Upper lobe of left lung (tissue), 6 donors: ENCODE measurements at places on chromosomes 12 and 14. TPM values are rescaled to one million over a fixed set of nuclear protein-coding genes. Genes with fewer than 3 reads are reported as not detected.

DNA sequence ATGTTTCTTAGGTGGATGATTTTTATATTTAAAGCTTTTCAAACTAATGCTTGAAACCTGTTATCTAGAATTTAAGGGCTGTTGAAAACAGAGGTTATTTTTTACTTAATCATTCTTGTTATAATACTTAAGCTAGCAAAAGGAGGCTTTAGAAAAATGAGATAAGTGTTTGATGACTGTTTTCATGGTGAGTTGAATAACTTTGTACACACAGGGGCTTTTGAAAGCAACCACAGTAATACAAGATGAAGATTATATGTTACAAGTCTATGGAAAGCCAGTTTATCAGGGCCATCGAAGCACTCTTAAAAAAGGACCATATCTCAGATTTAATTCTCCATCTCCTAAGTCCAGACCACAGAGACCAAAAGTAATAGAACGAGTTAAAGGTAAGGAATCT, 33.3 kb downstream of the KIAA0586 start:
- no peak overlapping the region for H3K27ac ChIP-seq
- no peak for DNase-seq
- peaks cover 21% of the 10 kb centered on the region for H3K36me3 ChIP-seq
- H3K4me3 ChIP-seq, result no peak overlapping the region
- no peaks in the 10 kb centered on the region for H3K27me3 ChIP-seq

- H3K4me1 ChIP-seq, result peaks cover 30% of the 10 kb centered on the region
- no peaks in the 10 kb centered on the region for H3K27me3 ChIP-seq
- H3K27ac ChIP-seq, result peak overlapping the region; percentile 68
- H3K4me3 ChIP-seq, result peak overlapping the region; percentile 15
- DNase-seq, result peak; percentile 90
Observed at GRCh38 chr14:23057757-23058653, 685 bp upstream of the CDH24 start.

Gene LIMA1
- total RNA-seq, result 55.2 TPM

DNA sequence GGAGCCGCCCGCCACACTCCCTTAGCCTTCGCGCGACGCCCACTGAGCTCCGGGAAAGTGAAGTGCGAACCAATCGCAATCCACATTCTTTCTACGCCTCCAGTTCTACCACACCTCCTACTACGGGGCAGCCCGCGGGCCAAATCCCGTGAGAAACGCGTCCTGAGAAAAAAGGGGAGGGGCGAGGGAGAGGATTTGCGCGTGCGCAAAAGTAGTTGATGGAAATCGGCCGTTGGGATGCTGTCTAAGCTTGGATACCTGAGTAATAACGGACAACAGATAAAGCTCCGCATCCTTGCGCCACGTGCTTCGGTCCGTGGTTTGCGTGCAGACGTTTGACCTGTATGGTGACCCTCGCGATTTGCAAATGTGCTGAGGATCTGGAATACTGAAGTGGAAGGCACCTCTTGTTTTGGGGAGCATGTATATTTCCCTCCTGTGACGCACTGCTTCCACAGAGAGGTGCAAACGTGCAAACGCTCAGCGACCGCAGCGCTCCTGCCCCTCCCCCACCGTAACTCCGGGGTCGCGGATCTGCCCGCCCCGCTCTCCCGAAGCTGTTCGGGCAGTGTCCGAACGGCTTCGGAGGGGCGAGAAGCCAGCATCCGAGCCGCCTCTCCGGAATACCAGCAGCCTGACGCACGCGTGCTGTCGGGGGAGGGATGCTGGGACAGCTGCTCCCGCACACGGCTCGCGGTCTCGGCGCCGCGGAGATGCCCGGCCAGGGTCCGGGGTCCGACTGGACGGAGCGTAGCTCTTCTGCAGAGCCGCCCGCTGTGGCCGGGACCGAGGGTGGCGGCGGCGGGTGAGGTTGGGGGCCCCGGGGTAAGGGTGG, at the start of the genes FAM216A and GPN3:
Gene FAM216A, plus strand, starts transcription at position 632 of the 835 bp plus-strand sequence. Its CDS starts 31 bp downstream, at position 663.
Gene GPN3, minus strand, starts transcription at position 44 of the 835 bp plus-strand sequence. CDS start 54 bp downstream, outside the sequence.
- H3K27ac ChIP-seq, result peak within 1 kb of the TSS; percentile 94
- peak; percentile 93 for DNase-seq
- H3K4me3 ChIP-seq, result peak within 1 kb of the TSS; percentile 93

GRCh38 chr12:24913130-24913529, 35.8 kb downstream of the BCAT1 start:
- no peak for DNase-seq
- no peak overlapping the region for H3K27ac ChIP-seq

- peaks cover under 1% of the 10 kb centered on the region for H3K4me1 ChIP-seq
- no peak overlapping the region for H3K4me3 ChIP-seq
- DNase-seq, result no peak
- H3K27me3 ChIP-seq, result no peaks in the 10 kb centered on the region
- peaks cover 21% of the 10 kb centered on the region for H3K36me3 ChIP-seq
- H3K27ac ChIP-seq, result no peak overlapping the region
Observed at GRCh38 chr12:104083769-104084475, 19.6 kb downstream of the HCFC2 start.

Gene LAG3
- total RNA-seq, result 1.9 TPM

GRCh38 chr12:111438481-111438880, 32.8 kb downstream of the SH2B3 start:
- no peaks in the 10 kb centered on the region for H3K36me3 ChIP-seq
- H3K27me3 ChIP-seq, result no peaks in the 10 kb centered on the region
- H3K27ac ChIP-seq, result peak overlapping the region; percentile 89
- peaks cover 89% of the 10 kb centered on the region for H3K4me1 ChIP-seq
- DNase-seq, result peak; percentile 65

GRCh38 chr12:64688219-64688618, 71.0 kb downstream of the GNS start:
- no peaks in the 10 kb centered on the region for H3K27me3 ChIP-seq
- no peak overlapping the region for H3K4me3 ChIP-seq
- H3K4me1 ChIP-seq, result peaks cover 9% of the 10 kb centered on the region
- DNase-seq, result no peak
- H3K36me3 ChIP-seq, result peaks cover 7% of the 10 kb centered on the region
- H3K27ac ChIP-seq, result no peak overlapping the region

DNA sequence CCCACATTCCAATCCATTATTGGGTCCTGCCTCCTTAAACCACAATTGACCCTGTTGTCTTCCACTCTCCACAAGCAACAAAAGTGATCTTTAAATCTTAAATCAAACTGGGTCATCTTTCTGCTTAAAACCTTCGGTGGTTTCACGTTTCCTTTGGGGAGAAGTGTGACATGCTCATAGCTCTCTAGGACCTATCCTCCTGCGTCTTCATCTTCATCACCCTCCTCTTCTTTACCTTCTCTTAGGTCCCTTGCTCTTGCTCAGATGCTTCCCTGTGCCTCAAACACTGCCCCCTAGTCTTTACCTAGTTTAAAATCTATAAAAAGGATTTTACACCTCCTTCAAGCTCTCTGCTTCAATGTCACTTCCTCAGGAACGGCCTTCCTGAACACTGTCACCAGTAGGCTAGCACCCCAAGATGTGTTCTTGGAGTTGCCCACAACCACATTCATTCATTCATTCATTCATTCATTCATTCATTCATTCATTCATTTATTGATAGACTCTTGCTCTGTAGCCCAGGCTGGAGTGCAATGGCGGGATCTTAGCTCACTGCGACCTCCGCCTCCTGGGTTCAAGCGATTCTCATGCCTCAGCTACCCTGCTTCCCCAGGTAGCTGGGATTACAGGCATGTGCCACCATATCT, 46.8 kb downstream of the GALNT4 start:
- DNase-seq, result no peak
- peak overlapping the region; percentile 8 for H3K27ac ChIP-seq
- H3K36me3 ChIP-seq, result no peaks in the 10 kb centered on the region
- H3K4me1 ChIP-seq, result peaks cover 5% of the 10 kb centered on the region
- H3K4me3 ChIP-seq, result no peak overlapping the region

GRCh38 chr14:23379366-23380196, 2.7 kb downstream of the CMTM5 start:
- H3K27me3 ChIP-seq, result no peaks in the 10 kb centered on the region
- no peak overlapping the region for H3K27ac ChIP-seq
- peak; percentile 71 for DNase-seq
- no peak overlapping the region for H3K4me3 ChIP-seq

DNA sequence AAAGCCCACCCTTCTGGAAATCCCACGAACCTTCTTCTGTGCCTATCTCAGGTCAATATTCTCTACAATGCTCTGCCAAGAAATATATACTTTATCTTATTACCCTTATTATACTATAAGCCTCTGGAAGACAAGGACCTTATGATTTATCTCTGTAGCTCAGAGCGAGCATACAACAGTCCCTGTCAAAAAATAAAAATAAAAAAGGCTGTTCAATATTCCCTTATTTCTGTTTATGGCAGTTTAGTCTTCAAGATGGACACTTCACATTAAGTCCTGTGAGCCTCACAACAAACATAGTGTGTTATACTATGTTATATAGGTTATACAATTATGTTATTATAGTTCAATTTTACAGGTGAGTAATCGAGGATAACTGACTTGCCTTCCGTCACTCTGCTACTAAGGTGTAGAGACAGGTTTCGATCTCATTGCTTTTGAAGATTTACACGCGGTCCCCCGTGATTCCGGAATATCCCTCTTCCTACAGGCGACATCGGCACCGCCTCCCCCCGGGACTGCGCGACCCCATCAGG, 562 bp downstream of the EAPP start:
- H3K27ac ChIP-seq, result peak overlapping the region; percentile 97
- peaks cover 17% of the 10 kb centered on the region for H3K4me1 ChIP-seq
- no peaks in the 10 kb centered on the region for H3K27me3 ChIP-seq
- DNase-seq, result no peak

GRCh38 chr12:130711756-130712155, 4.3 kb downstream of the RIMBP2 start:
- DNase-seq, result no peak
- no peaks in the 10 kb centered on the region for H3K36me3 ChIP-seq
- peaks cover 22% of the 10 kb centered on the region for H3K27me3 ChIP-seq
- H3K27ac ChIP-seq, result no peak overlapping the region

Gene SLC16A7
- 22.7 TPM for total RNA-seq

Gene KLHL28
- 11.2 TPM for total RNA-seq

DNA sequence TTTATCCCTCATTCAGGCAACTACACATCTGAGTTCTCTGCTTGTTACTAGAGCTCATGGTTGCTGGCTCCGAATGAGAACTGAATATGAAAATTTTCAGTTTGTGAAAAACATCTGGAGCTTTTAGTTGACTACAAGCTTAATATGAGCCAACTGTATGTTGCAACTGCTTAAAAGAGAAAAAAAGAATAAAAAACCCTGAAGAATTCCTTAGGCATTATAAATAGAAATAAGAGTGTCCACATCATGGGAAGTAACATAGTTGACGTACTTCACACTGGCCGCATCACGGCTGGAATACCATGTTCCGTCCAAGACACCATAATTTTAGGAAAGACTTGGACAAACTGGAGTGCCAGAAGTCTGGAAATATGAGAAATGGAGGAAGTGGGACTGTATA, 57.9 kb downstream of the PDE3A start:
- H3K4me1 ChIP-seq, result no peaks in the 10 kb centered on the region
- H3K36me3 ChIP-seq, result no peaks in the 10 kb centered on the region
- H3K27ac ChIP-seq, result no peak overlapping the region
- DNase-seq, result no peak
- H3K4me3 ChIP-seq, result no peak overlapping the region

Gene C1QL4
- not detected for total RNA-seq

DNA sequence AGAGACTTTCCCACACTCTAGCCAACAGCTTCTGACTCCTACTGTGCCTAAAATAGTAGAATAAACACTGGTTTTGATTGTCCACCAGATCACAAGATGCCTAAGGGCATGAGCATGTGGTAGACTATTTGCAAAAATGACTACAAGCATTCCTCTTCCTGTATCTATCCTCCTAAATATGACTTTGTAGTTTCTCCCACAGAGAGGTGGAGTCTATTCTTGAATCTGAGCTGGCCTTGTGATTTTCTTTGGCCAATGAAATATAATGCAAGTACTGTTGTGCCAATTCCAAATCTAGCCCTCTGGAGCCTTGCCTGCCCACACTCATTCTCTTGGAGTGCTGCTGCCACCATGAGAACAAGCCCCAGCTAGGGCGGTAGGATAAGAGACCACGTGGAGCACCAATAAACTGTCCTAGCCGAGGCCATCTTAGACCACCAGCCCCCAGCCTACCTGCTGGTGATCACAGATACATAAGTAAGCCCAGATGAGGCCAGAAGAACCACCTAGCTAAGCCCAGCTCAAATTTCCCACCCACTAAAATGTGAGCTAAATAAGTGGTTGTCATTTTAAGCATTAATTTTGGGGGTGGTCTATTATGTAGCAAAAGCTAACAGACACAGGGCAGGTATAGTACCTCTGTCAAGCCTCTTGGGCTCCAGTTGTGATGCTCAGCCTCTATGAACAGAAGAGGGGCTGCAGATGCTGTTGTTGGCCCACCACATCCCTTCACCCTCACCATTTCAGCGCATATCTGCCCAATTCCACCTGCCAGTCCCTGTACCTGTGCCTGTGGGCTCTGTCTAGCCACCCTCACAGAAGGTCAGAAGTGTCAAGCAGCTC, 17.9 kb downstream of the ZFP36L1 start:
- H3K4me3 ChIP-seq, result no peak overlapping the region
- H3K4me1 ChIP-seq, result peaks cover 41% of the 10 kb centered on the region
- no peak overlapping the region for H3K27ac ChIP-seq
- no peaks in the 10 kb centered on the region for H3K36me3 ChIP-seq
- H3K27me3 ChIP-seq, result no peaks in the 10 kb centered on the region

DNA sequence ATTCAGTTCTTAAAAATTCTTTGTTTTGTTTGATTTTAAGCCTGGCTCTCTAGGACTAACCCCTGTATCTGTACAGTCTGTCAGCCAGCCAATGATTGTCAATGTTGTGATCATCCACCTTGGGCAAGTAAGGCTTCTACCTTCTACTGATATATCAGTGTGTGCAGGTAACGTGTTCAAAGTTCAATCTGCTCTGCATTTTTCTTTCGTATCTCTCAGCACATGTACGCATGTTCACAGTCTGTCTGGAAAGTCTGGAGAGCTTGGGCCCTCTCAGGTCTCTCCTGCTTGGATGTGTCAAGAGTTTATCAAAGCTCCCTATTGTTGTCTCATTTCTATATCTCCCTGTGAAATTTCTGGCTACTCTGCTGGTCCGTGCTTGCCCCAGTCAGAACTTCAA, 138.6 kb upstream of the VRK1 start:
- no peak overlapping the region for H3K27ac ChIP-seq
- no peak overlapping the region for H3K4me3 ChIP-seq
- H3K36me3 ChIP-seq, result no peaks in the 10 kb centered on the region
- no peaks in the 10 kb centered on the region for H3K4me1 ChIP-seq
